ENCODE measurements at places on chromosomes 12 and 14.

DNA sequence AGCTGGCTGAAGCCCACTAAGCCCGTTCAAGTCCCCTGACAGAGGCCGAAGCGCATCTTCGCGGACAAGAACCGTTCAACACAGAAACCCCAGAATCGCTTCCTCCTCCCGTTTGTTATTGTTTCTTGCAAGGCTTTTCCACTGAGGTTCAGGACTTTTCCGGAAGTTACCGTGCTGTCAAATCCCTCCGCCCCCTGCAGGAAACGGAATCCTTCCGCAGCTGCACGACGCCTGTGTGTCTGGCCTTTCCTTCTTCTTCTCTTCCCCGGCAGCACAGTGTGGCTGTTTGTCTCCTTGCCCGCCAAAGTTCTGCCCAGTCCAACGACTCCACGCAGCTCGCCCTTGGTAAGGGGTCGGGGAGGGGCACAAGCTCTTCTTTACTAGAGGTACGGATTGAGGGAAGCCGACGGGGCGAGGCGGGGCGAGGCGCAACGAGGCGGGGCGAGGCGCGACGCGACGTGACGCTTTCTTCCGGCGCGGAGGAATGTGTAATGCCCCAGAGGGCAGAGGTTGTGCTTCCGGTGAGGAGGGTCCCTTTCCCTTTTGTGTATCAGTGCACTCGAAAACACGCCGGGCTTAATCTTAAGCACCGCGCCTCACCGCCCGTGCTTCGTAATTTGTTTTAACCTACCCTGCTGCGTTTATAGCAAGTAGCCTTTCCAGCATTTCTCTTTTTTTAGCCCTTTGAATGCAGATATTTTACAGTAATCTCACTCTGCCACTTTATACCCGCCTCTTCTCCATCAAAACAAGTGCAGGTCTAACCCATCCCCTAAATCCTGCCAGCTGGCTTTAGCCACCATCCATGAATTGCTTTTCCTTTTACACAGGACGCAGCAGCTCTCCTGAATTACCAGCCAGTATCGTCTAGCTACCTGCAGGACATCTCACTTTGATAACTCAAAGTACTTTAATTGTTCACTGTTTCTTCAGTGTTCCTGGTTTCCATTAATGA, at the start of gene KDM5A:
Gene KDM5A (minus strand): TSS at position 179 of the 955 bp plus-strand sequence. CDS start 229 bp downstream, outside the sequence.
- peak; percentile 89 for DNase-seq

DNA sequence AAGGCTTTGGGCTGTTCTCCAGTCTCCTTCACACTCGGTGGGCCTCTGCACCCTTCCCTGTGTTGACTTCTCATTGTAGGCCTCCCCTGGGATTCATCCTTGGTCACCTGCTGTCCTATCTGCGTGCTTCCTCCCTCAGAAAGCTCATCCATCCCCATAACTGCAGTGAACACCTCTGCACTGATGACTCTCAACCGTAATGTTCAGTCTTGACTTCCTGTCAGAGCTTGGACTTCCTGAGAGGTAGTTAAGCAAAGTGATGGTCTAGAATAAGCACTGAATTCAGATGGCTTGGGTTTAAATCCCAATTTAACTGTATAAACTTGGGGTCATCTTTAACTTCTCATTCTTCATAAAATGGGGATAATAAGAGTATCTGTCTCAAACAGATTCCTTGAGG, 13.6 kb upstream of the MDM1 start:
- no peak for DNase-seq

DNA sequence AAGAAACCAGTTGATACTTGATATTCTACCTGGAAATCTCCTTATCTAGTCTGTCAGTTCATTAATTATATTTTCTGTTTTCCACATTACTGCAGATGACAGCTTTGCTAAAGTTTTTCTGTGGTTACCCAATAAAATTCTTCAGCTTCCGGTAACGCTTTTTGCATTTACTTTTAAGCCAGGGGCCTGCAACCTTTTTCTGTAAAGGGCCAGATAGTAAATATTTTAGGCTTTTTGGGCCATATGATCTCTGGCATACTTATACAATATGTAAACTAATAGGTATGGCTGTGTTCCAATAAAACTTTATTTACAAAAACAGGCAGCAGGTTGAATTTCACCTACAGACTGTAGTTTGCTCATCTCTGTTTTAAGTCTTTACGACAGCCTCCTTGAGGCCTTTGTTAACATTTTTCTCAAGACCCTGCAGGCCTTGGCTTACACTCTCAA, 48.3 kb downstream of the SPATS2 start:
- no peak for DNase-seq

DNA sequence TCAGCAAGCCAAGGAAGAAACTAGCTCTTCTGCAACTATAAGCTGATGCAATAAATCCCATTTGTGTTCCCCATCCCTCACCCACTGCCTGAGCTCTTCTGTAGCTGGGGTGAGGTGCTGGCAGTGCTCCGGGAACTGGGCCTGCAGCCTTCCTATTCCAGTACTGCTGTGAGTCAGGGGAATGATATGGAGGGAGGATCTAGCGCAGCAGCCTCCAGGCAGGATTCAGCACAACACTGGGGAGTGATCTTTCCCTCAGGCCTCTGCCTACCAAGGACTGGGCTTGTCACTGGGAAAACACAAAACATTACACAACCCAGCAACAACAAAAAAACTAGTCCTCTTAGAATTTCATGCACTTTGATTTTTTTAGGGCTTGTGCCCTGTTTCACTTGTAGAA, 58.7 kb downstream of the ST8SIA1 start:
- DNase-seq = no peak

GRCh38 chr14:75547552-75548250, 25.4 kb downstream of the BATF start:
- no peak for DNase-seq

DNA sequence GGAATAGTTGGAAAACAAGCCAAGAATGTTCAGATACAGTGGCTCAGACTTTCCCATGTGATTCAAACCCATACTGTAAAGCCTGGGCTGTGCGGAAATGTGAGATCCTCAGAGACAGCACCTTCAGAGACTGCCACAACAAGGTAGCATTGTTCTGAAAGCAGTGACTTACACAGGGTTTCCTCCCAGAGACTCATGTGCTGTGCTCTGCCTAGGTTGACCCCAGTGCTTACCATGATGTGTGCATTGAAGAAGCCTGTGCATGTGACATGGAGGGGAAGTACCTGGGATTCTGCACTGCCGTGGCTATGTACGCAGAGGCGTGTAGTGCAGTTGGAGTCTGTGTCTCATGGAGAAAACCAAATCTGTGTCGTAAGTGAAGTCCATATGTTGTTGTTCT, 219.4 kb downstream of the LRRK2 start:
- DNase-seq = no peak

DNA sequence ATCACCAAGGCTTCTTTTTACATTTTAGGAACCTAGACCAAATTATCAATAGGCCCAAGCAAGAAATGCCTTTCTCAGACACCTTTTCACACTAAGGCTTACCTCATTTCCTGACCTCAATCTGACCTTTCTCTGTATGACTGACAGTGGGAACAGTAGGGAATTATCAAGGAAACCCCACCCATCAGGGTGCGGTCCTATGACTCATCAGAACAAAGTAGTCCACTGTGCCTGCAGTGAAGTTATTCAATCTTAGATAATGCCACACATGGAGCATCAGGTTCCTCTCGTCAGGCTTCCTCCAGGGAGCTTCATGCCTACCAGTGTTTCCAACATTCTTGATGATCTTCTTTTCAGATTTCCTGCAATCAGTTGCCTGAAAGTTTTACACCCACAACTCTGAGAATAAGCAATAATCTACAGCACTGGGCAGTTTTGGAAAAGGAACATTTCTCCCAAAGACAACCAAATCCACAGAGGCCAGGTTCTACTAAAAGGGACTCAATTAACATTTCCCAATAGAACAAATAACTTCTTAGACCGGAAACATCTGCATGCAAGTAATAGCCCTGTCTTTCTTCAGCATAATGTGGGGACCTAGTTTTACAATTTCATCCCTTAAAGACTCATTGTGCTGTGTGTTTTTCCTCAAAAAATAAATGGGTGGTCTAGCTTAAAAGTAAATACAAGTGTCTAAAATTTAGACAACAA, 35.9 kb upstream of the TMTC2 start:
- no peak for DNase-seq

GRCh38 chr14:34858765-34859164, 16.4 kb downstream of the BAZ1A start:
- no peak for DNase-seq

- DNase-seq = no peak
These were observed 20.3 kb upstream of the FOXG1 start for GRCh38 chr14:28746247-28746646.

GRCh38 chr14:100406505-100407131, 83.5 kb downstream of the SLC25A47 start:
- peak; percentile 33 for DNase-seq

DNA sequence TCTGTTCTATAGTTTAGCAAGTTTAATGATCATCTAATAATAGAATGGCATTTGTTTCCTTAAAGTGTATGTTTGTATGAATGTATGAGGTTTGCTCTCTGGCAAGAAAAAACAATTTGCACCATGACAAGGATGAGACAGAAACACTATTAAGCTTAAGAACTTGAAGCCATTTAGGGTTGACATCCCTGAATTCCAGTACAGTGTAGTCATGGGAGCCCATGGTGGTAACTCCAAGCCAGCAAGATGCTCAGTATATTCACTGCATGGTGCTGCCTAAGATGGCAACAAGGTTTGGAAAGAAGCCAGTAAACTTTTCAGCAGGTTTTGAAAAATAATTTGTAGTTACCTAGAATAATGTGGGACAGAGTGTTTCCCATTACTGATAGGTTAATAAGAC, 158.6 kb downstream of the PRIMA1 start:
- no peak for DNase-seq

GRCh38 chr12:131911851-131912477, 17.1 kb upstream of the PUS1 start:
- DNase-seq = no peak

DNA sequence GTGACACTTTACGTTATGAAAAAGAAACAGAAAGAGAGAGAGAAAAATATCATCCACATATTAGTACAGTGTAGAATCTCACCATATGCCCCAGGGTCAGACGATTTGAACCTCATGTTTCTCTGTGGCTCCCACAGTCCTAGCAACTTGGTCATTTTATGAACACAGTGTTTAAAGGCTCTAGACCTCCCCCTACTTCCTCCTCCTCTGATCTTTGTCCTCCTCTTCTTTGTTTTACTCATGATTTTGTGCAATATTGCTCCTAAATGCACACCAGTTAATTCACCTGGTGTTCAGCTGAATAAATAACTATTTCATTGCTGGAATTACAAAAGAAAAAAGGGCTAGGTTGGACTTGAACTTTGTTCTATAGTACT, 18.2 kb downstream of the GLT1D1 start:
- DNase-seq = no peak

DNA sequence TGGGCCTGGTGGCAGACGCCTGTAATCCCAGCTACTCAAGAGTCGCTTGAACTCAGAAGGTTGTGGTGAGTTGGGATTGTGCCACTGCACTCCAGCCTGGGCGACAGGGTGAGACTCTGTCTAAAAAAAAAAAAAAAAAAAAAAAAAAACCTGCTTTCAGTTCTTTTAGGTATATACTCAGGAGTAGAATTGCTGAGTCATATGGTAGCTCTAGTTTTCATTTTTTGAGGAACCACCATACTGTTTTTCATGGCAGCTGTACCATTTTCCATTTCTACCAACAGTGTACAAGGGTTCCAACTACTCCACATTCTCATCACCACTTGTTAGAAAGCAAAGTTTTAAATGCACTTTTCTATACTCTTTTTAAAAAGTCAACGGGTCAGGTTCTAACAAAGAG, 119.8 kb downstream of the DPF3 start:
- no peak for DNase-seq

DNA sequence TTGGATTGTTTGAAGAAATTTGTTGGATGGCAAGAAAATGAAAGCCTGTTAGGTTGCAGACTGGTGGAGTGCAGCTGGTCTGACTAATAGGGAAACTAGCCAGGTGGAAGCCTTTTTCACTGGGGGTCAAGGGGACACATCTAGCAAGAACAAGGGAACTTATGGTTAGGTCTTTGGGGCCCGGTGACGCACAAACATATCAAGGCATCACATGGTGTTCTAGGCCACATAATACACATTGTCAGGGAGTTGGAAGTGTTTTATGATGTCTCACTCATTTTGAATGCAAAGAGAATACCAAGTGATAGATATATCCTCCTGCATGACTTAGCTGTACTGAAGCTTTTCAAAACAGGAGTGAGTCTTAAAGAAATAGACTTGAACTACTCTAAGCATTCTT, 351.2 kb downstream of the KCNH5 start:
- no peak for DNase-seq

- DNase-seq = no peak
These were observed 42.5 kb upstream of the PPM1H start for GRCh38 chr12:62977418-62977817.

DNA sequence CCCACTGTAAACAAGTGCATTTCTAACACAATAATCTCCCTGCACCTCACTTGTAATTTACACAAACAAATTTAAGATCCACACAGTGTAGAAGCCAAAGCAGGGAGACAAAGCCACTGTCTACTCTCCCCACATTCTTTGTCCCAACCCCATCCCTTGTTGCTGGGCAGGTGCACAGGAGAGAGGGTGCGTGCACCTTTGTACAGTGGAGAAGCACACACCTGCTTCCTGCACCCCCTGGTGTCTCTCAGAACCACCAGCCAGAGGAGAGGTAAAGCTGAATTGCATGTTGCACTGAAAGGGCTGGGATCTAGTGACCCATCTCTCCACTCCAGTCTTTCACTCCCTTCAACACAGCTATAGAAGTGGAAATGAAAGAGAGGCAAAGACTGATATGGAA, 51.4 kb upstream of the IFNG-AS1 start:
- no peak for DNase-seq

- DNase-seq = no peak
These were observed 170.8 kb upstream of the DYRK2 start for GRCh38 chr12:67477681-67478265.

DNA sequence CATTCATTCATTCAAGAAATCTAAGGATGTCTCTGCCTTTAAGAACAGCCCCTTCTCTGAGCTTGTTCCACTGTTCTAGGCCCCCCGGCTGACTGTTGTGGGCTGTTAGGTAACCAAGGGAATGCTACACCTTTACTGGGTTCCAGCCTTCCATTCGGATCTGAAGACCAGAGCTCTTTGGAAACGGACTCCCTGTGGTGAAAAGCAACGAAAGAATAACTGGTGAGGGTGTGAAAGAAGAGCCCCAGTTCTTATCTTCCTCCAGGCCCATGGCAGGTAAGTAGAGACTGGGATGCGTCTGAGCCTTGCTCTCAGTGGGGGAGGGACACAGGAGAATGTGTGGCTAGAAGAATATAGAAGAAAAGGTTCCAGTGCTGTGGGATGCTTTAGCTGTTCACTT, 207.4 kb downstream of the TMEM132D start:
- DNase-seq = no peak

GRCh38 chr14:60721326-60722106, 2.6 kb downstream of the SIX4 start:
- peak; percentile 83 for DNase-seq

GRCh38 chr12:49288412-49288853, 6.5 kb upstream of the PRPH start:
- peak; percentile 69 for DNase-seq
